Smooth muscle cell of the brain vasculature (primary cell): ENCODE measurements at places on chromosomes 5 and 9.

GRCh38 chr9:108163321-108164005, 673.9 kb upstream of the KLF4 start:
- DNase-seq, result no peak

DNA sequence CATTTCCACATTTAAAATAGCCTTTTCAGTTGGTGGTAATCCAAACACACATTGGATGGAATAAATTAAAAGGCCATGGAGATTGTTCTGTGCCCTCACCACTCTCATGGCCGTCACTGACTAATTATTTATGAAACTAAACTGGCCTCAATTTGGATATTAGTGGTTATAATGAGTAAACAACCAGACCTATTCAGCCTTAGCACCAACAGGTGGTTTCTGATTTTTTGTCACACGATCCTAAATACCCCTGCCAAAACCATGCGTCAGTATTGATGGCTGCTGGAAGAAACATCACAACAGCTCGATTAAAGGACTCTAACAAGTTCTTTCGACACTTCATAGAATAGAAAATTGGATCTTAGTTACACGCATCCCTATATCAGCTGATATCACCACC, 276.0 kb upstream of the DAP start:
- DNase-seq, result no peak

GRCh38 chr9:27377811-27378456, 81.0 kb upstream of the EQTN start:
- DNase-seq, result no peak

- no peak for DNase-seq
Observed at GRCh38 chr5:35285011-35285410, 54.7 kb upstream of the PRLR start.

DNA sequence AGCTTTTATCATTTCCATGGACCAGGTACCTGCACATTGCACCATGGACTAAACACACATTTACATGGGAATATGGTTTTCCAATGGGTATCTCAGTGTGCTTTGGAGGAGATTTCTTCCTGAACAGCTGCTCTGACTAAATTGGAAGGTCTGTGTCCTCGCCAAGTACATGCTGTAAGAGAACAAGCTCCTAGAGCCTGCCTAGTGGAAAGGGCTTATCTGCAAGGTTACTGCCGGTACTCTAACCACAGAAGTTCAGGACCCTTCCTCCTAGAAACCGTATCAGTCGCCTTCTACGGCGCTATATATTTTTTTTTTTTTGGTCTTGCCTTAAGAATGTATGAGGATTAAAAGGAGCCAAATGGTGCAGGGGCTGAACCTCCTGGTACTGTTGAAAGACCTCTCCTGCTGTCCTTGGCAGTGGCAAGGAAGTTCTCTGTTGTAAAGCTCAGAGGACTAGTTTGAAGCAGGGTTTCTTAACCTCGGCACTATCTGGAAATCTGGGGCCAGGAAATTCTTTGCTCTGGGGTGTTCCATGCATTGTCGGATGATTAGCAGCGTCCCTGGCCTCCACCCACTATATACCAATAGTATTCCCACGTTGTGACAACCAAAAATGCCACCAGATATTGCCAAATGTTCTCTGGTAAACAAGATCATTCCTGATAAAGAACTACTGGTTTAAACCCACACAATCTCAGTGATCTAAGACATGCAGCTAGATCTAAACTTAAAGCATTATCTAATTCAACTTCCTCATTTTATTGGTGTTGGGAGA, 107.4 kb downstream of the FBXO38 start:
- DNase-seq, result no peak

DNA sequence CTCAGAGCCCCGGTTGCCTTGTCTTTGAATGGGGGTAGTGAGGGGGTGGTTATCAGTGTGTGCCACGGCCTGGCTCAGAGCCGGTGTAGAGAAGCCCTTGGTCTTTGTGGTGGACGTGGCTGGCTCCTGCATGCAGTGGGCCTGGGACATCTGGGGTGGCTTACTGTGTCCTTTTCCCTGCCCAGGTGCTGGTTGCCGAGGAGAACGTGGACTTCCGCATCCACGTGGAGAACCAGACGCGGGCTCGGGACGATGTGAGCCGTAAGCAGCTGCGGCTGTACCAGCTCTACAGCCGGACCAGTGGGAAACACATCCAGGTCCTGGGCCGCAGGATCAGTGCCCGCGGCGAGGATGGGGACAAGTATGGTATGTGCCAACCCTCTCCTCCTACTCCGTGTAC, 16.5 kb downstream of the FGF18 start:
- no peak for DNase-seq

GRCh38 chr5:179265514-179266290, 79.6 kb downstream of the ADAMTS2 start:
- DNase-seq, result peak; percentile 83

GRCh38 chr5:173200356-173200755, 34.6 kb downstream of the NKX2-5 start:
- no peak for DNase-seq

DNA sequence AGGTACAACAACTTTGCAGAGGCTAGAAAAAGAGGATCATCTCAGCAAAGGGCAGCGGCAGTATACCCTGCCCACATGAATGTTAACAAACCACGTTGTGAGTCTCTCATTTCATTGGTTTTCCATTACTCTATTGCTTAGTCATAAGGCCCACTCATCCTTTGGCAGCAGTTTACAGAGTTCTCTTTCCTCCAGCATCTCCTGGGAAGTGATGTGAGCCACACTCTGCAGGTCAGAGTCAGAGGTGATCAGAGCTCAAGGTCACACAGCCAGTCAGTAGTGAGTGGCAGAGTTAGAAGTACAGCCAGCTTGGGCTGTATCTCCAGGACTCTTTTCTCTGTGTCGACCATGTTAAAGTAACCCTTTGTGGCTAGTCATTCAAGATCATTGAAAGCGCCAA, 599.6 kb upstream of the GRAMD2B start:
- DNase-seq, result peak; percentile 6

- peak; percentile 81 for DNase-seq
Observed at GRCh38 chr5:73312146-73312871, 136.3 kb downstream of the FOXD1 start.
